ENCODE measurements at places on chromosomes 3 and 15.

DNA sequence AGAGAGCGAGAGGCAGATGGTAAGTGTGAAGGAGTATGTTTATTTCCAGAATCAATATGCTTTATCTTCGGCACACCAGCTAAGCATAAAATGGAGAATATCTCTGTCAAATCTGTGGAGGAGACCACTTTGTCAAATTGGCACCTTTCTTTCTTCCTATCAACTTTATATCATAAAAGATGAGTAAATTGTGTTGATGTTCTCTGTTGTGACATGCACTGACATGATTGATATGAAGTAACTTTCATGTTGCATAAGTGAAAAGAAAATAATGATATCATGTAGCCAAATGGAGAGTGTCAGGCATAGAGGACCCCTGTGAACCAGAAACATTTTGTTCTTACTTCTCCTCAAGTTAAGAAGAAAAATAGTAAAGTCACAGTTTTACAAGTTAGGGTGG is 753.8 kb downstream of the ZNF385D start:
- DNase-seq = no peak

GRCh38 chr3:128606094-128606493 is 44.5 kb downstream of the RPN1 start:
- DNase-seq = no peak

- DNase-seq = no peak
Observed at GRCh38 chr15:65819563-65819960, 27.5 kb upstream of the DENND4A start.

- DNase-seq = no peak
Observed at GRCh38 chr3:99960941-99961340, 143.3 kb downstream of the CMSS1 start.

GRCh38 chr15:35123743-35124142 is 38.6 kb upstream of the NANOGP8 start:
- DNase-seq = no peak

DNA sequence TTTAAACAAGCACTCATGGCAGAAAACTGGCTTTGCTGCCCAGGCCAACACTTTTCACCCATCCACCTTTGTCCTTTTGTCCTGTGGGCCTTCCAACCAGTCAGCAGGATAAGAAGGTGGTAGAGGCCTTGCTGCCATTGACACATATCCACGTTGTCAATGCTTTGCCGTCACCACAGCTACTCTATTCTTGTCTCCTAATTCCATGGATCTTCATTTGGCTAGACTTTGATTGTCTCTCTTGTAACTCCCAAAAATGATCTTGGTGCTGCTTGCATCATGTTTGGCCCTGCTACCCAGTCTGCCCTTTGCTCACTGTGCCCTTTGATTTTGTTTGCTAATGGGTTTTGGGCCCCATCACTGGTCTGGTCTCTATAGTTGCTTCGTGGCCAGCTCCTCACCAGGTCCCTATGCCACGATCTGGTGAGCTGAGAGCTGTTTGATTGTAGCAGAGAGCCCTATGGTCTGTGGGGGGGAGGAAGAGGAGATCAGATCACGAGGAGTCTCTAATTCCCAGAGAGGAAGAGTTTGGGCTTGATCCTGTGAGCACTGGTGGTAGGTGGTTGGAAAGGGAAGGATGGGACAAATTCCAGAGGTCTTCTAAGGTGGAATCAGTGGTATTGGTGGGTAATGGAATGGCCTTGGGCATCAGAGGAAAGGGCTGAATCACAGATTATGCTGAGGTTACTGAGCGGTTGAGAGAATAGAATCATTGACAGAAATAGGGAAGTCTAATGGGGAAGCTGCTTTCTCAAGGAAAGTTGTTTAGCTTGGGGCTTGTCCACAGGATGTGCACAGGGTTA is 40.3 kb downstream of the ABHD2 start:
- no peak for DNase-seq
